CD4-positive, alpha-beta T cell treated with Interleukin-4 for 1 hour (primary cell): ENCODE measurements at places on chromosomes 2 and 18.

GRCh38 chr18:25282282-25282681 lies 69.7 kb downstream of the ZNF521 start:
- DNase-seq: no peak

- DNase-seq: no peak
Measured at GRCh38 chr2:95346231-95346737, 49.1 kb downstream of the KCNIP3 start.

- no peak for DNase-seq
Measured at GRCh38 chr18:44881461-44882162, 200.9 kb downstream of the SETBP1 start.

GRCh38 chr2:71220743-71221142 lies 6.2 kb downstream of the PAIP2B start:
- DNase-seq: no peak

GRCh38 chr2:8692783-8693156 lies 10.9 kb downstream of the ID2 start:
- DNase-seq: no peak

DNA sequence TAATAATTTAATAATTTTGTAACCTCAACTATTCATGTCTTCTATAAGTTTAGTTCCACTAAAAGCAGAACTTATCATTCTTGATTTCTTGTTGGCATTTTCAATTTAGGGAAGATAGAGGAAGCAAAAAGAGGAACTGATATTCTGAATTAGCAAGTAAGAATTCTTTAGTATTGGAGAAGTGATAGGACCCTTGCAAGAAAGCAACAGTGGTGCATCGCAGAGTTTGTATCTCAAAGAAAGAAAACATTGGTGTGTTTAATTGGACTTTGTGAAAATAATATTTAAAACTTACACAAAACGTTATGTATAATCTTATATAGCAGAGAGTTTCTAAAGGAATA lies 36.5 kb upstream of the TNFRSF11A start:
- no peak for DNase-seq

- no peak for DNase-seq
Measured at GRCh38 chr2:96866586-96866985, 3.3 kb downstream of the SEMA4C start.

- DNase-seq: no peak
Measured at GRCh38 chr2:150486539-150487484, 655 bp downstream of the RND3 start.

GRCh38 chr2:197258580-197258979 lies 52.0 kb downstream of the ANKRD44 start:
- peak; percentile 76 for DNase-seq

DNA sequence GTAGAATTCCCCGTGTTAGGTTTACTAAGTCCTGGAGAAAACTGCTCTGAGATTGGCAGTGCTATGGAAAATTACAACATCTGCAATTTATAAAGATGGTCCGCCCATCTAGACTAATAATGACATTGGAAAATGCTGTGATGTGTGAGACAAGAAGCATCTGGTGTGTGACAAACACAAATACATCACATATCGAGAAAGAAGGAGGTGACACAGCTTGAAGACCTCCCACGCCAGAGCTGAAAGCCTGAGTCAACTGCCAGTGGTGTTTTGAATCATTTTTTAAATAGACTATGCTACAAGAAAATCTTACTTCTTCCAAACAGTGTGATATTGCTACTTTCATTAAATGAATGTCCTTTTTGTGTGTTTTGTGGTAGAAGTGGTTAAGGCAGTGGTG lies 8.6 kb upstream of the ANO7 start:
- no peak for DNase-seq

DNA sequence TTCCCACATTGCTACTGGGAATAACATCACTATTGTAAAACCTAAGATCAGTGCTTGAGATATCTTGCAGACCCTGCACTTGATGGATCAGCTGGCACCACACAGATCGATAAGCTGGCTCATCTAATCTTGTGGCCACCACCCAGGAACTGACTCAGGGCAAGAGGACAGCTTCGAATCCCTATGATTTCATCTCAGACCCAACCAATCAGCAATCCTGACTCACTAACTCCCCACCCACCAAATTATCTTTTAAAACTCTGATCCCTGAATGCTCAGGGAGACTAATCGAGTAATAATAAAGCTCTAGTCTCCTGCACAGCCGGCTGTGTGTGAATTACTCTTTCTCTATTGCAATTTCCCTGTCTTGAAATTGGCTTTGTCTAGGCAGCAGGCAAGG lies 11.3 kb upstream of the TEX44 start:
- DNase-seq: no peak

DNA sequence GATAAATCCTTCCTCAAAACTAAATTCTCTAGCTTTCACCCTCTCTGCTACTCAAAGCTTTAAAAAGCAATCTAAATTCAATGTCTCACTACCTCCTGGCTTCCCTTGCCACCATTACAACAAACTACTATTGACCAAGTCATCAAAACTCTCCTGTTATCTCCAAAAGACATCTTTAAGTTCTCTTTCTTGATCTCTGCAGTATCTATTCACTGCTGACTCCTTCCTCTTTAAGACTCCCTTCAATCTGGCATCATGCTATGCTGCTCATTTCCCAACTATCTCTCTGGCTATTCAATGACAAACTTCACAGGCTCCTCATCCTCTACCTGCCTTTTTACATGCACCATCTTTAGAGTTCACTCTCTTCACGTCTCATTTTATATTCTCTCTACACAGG lies 5.9 kb downstream of the PPP3R1 start:
- DNase-seq: no peak

- no peak for DNase-seq
Measured at GRCh38 chr2:162477011-162477410, 133.1 kb downstream of the GCA start.
